Bronchus fibroblast of lung (primary cell): ENCODE measurements at places on chromosomes 13 and 19. TPM values are rescaled to one million over a fixed set of nuclear protein-coding genes. Genes with fewer than 3 reads are reported as not detected.

The IL11 gene
- 2.4 and 10.4 TPM in 2 replicates for total RNA-seq

The PTH2 gene
- total RNA-seq, result not detected in 2 replicates

The CEACAM21 gene
- not detected in 2 replicates for total RNA-seq

The NKPD1 gene
- total RNA-seq, result 0.15 and 0.34 TPM in 2 replicates

The MAP2K2 gene
- 152 and 158 TPM in 2 replicates for total RNA-seq

The RPL13A gene
- total RNA-seq, result 3,580 and 3,841 TPM in 2 replicates

The KLK15 gene
- not detected in 2 replicates for total RNA-seq

The PDX1 gene
- not detected in 2 replicates for total RNA-seq

The PRR19 gene
- 0.84 and 1.0 TPM in 2 replicates for total RNA-seq

The CERS1 gene
- total RNA-seq, result 0.34 and 1.5 TPM in 2 replicates

The RSPH6A gene
- total RNA-seq, result not detected in 2 replicates

The ZNF560 gene
- total RNA-seq, result 0.67 and 1.0 TPM in 2 replicates

The UBE2L5 gene
- total RNA-seq, result not detected in 2 replicates

The ADM5 gene
- total RNA-seq, result 0.67 and 0.74 TPM in 2 replicates

The SPRYD7 gene
- total RNA-seq, result 8.2 and 8.7 TPM in 2 replicates

The UHRF1 gene
- total RNA-seq, result 98.0 and 99.6 TPM in 2 replicates

The SPIB gene
- total RNA-seq, result not detected in 2 replicates

The ANKRD24 gene
- total RNA-seq, result 0.15 and 2.0 TPM in 2 replicates

The CCDC70 gene
- total RNA-seq, result not detected in 2 replicates

The SLC6A16 gene
- total RNA-seq, result 0.59 TPM in 1 of 2 replicates, not detected in the other

The PINLYP gene
- 6.2 and 7.3 TPM in 2 replicates for total RNA-seq

The CLEC4M gene
- total RNA-seq, result not detected in 2 replicates

The JOSD2 gene
- total RNA-seq, result 40.2 and 41.6 TPM in 2 replicates

The AKAP8 gene
- 9.2 and 9.7 TPM in 2 replicates for total RNA-seq

The ITM2B gene
- 75.2 and 83.4 TPM in 2 replicates for total RNA-seq

The PLEKHA4 gene
- 11.4 and 20.1 TPM in 2 replicates for total RNA-seq

The ERFL gene
- under 0.01 TPM in 2 replicates for total RNA-seq

The ABHD13 gene
- 3.7 and 4.4 TPM in 2 replicates for total RNA-seq

The HCN2 gene
- total RNA-seq, result 0.17 and 0.30 TPM in 2 replicates

The CADM4 gene
- total RNA-seq, result 1.5 and 2.2 TPM in 2 replicates

The ATP4B gene
- not detected in 2 replicates for total RNA-seq

The ZNF726 gene
- total RNA-seq, result 4.4 and 6.2 TPM in 2 replicates

The FPR2 gene
- not detected in 2 replicates for total RNA-seq

The TLE6 gene
- 0.17 and 0.30 TPM in 2 replicates for total RNA-seq
